CD4-positive, alpha-beta T cell treated with Interleukin-4 for 4 hours (primary cell): ENCODE measurements at places on chromosomes 7 and 10.

DNA sequence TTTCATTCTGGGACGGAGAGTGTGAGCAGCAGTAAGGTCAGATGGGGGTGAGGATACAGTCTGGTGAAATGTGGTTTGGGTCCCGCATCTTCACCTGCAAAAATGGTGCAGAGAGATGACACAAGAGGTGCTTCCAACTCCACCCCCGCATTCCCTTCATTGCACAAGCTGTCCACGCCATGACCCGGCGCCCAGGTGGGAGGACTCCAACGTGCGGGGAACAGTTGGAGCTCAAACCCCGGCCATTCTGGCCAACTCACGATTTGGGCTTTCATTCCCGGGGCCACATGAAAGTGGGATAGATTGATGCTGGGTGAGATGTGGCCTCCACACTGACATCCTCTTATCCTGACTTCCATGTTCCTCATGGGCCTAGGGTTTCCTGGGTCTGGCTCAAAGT lies 34.6 kb upstream of the ZNF273 start:
- no peak for DNase-seq

- no peak for DNase-seq
These were observed 54.0 kb downstream of the IFIT5 start for GRCh38 chr10:89468191-89468965.

DNA sequence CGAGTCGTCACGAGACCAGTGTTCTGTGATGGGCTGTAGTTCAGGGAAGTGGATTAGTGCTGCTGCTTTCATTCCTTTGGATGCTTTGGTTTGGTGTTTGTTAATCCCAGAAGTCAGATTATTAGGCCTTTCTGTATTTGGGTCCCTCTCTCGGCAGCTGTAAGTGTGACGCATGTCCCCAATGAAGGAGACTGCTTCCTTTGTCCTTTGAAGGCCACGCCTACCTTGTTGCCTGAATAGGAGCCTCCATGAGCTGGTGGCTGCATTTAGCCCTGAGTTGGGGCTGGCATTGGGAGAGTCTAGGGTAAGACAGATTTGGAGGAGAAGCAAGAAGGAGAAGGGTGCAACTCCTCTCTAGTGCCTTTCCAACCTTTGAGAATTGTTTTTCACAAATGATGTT lies 34.5 kb downstream of the DOCK1 start:
- no peak for DNase-seq

GRCh38 chr10:34299105-34299611 lies 515.9 kb downstream of the PARD3 start:
- no peak for DNase-seq

DNA sequence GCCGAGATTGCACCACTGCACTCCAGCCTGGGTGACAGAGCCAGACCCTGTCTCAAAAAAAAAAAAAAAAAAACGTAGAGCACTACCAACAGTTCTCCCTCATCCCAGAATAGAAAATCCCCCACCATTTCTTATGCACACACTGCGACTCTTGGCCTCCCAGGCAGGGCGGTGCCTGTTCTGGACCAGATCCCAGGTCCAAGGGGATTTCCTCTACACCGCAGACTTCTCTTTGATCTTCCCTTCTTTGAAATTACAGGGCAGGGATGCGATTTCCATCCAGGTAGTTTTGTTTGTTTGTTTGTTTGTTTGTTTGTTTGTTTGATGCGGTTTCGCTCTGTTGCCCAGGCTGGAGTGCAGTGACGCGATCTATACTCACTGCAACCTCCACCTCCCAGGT lies 91.8 kb downstream of the SEPTIN14 start:
- no peak for DNase-seq

DNA sequence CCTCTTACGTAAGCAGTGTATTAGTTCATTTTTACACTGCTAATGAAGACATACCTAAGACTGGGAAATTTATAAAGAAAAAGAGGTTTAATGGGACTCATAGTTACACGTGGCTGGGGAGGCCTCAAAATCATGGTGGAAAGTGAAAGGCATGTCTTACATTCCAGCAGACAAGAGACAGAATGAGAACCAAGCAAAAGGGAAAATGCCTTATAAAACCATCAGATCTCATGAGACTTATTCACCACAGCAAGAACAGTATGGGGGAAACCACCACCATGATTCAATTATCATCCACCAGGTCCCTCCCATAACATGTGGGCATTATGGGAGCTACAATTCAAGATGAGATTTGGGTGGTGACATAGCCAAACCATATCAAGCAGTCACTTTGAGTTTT lies 126.3 kb upstream of the CXCL12 start:
- no peak for DNase-seq

- DNase-seq: peak; percentile 65
These were observed 1.5 kb downstream of the IL15RA start for GRCh38 chr10:5975641-5976473.
